ENCODE measurements at places on chromosomes 13 and 19.
A peak's percentile ranks its signal among the peaks of the same experiment; 100 is the strongest.

- DNase-seq = no peak
Observed at GRCh38 chr19:53492153-53492552, 24.6 kb downstream of the ZNF813 start.

- no peak for DNase-seq
Observed at GRCh38 chr13:61277586-61278276, 137.9 kb downstream of the PCDH20 start.

DNA sequence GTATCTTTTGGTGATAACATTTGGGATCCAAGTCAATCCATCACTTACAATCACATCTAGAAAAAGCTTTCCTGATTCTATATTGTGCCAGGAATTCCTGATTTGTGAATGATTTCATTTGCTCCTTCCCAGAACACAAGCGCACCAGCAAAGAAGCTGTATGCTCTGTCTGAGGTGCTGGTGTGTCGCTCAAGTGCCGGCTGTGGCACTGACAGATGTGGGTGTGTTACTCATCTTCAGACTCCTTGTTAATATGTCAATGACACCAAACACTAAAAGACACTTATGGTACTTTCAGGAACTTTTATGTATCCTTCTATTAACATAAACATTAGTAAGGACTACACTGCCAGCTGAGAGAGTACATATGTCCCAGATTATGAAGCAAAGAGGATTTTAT lies 429.1 kb downstream of the ITGBL1 start:
- DNase-seq = no peak

- DNase-seq = no peak
Observed at GRCh38 chr13:92864584-92865284, 361.9 kb upstream of the GPC6 start.

DNA sequence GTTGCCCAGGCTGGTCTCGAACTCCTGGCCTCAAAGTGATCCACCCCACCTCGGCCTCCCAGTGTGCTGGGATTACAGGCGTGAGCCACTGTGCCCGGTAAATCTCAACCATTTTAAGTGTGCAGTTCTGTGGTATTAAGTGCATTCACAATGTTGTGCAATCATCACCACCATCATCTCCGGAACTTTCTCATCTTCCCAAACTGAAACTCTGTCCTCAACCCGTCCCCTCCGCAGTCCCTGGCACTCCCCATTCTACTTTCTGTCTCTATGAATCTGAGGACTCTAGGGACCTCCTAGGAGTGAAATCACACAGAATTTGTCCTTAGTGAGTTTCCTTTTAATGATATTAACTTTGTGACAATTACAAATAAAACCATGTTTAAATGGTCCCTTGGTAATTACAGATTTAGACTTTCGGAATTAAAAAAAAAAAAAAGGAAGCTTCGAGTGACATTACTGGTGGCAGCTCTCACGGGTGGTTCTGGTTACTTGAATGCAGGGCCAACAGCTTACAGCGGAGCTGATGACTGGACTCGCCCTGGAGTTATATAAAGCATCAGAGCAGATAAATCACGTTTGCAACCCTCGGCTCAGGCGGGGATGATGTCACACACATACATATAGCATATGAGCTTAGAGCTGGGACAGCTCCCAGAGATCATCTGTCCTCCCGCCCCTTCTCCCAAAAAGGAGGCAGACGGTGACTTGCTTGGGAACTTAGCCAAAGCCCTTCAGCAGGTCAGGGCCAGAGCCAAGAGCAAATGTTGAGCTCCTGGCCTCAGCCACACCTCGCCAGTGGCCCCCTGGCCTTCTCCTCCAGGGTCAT lies 89.8 kb downstream of the ZNF557 start:
- no peak for DNase-seq

- no peak for DNase-seq
Observed at GRCh38 chr13:23619068-23619855, 49.0 kb downstream of the TNFRSF19 start.

GRCh38 chr19:18742838-18743783 lies 48.0 kb downstream of the COMP start:
- DNase-seq = no peak

GRCh38 chr19:3289971-3290569 lies 65.6 kb downstream of the CELF5 start:
- no peak for DNase-seq

DNA sequence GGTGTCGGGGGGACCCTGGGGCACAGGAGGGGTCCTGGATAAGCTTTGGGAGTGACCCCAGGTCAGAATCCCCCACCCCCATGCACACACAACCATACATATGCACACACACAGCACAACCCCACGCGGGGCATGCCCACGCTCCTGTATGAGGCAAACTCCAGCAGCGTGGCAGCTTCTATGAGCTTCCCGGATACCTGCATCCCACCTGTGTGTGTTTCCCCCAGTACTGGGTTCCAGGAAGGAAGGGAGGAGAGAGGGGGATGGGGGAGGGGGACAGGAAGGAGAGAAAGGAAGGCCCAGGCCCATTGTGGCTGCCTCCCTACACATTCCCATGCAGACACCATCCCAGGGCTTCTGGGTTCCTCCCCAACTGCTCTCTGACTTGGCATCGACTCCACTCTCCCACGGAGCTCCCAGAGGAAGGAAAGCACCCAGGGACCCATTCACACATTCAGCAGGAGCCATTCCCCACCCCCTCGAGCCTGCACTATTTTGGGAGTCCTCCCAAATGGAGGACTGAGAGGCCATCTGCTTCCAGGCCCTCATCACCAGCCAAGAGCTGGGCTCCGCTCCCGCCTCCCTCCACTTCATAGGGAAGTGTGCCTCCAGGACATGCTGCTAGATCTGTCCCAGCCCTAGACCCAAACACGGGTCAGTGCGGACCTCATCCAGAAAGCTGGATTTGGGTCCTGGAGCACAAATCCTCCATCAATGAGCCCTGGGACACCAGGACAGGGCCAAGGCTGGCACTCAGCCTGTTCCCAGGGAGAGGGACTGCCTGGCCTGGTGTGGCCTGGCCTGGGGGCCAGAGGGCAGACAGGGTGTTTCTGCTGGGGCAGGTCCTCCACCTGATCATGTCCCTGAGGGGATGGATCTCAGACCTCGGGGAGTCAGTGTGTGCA lies 13.2 kb downstream of the PRR36 start:
- no peak for DNase-seq

DNA sequence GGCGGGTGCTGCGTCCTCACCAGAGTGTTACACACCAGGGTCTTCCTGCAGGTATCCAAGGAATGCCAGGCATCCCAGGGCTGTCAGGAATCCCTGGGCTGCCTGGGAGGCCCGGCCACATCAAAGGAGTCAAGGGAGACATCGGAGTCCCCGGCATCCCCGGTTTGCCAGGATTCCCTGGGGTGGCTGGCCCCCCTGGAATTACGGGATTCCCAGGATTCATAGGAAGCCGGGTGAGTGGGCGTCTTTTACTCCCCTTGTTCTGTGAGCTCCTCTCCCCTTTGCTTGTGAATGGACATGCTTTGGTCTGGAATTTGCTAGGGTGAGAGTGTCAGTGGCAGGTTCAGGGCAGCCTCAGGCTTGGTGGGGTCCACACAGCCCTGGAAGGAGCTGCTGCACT lies 75.9 kb downstream of the RAB20 start:
- no peak for DNase-seq

DNA sequence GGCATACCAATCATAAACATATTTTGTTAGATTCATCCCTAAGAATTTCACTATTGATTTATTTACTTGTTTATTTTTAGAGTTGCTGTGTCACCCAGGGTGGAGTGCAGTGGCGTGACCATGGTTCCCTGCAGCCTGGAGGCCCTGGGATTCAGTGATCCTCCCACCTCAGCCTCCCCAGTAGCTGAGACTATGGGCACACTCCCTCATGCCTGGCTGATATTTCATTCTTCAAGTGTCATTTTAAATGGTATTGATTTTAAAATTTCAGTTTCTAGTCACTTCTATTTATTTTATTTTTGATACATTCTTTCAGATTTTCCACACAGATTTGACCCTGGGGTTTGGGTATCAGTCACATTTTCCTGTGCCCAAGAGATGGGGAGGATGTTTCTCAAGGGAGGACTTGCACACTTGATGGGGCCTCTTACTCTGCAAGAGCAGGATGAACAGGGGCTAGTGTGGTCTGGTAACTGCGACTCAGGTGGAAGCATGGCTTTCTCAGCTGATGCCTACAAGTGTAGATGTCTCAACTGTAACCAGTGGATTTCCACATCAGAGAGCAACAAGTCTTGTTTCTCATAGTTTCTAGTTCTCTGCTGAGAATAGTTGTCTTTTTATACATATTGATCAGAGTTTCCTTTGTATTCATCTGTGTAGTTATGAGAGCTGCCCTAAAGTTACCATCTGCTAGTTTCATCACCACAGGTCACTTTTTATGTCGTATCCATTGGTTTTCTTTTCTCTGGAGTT lies 40.2 kb downstream of the CCNE1 start:
- no peak for DNase-seq

DNA sequence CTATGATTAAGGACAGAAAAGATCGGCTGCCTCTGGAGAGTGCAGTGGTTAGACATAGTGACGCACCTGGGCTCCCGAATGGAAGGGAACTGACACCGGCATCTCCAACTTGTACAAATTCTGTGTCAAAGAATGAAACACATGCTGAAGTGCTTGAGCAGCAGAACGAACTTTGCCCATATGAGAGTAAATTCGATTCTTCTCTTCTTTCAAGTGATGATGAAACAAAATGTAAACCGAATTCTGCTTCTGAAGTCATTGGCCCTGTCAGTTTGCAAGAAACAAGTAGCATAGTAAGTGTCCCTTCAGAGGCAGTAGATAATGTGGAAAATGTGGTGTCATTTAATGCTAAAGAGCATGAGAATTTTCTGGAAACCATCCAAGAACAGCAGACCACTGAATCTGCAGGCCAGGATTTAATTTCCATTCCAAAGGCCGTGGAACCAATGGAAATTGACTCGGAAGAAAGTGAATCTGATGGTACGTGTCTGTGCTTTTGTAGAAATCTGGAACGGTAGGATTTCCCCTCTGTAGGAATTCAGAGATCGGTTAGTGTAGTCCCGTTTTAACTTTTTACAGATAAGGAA lies 16.9 kb downstream of the ERCC5 start:
- no peak for DNase-seq

- peak; percentile 42 for DNase-seq
Observed at GRCh38 chr19:4597278-4597974, 37.9 kb upstream of the SEMA6B start.

GRCh38 chr13:47175172-47175866 lies 278.5 kb upstream of the HTR2A start:
- no peak for DNase-seq

GRCh38 chr13:92805766-92806165 lies 420.8 kb upstream of the GPC6 start:
- DNase-seq = no peak

DNA sequence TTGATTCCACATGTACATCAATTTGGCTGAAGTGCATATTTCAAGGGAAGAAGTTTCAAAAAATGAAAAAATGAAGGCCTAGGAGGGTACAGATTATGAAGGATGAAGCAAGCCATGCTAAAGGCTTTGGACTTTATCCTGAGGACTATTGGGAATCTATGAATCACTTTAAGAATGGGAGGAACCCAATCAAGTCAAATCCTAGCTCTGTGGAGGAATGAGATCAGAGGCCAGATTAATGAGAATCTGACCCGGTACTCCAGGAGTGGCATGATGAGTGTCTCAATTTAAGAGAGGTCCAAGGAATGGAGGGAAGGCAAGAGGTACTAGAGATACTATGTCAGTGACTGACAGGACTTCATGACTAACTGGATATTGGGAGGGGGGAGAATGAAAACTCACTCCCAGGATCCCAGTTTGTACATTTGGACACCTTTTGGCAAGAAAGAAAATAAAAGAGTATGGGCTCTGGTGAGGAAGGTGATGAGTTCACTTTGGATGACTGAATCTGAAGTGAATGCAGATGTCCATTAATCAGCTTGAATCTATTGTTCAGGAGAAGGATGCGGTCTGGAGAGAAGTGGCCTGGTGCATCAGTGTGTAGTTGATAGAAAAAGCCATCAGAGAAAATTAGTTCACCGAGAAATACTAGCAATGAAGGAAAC lies 349.0 kb downstream of the EFNB2 start:
- DNase-seq = no peak

GRCh38 chr13:99312493-99312883 lies 5.3 kb upstream of the GPR183 start:
- no peak for DNase-seq

- no peak for DNase-seq
Observed at GRCh38 chr13:31029102-31029501, 96.6 kb downstream of the TEX26 start.

DNA sequence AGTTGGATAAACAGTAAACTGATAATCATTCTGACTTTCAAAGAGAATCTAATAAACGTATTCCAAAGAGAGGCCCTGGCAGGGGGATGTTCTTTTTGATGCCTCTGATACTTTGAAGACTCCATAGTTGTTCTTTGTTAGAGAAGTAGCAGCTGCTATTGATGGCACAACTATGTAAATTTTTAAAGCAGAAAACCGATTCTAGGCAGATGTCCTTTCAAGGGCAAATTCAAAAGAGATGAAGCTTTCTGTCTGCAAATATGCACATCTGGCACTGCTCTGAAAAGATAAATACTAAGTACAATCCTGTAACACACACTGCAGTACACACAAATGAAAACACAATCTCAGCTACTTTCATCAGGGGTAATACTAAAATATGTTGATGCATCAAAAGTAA lies 250.1 kb downstream of the VWA8 start:
- DNase-seq = no peak

DNA sequence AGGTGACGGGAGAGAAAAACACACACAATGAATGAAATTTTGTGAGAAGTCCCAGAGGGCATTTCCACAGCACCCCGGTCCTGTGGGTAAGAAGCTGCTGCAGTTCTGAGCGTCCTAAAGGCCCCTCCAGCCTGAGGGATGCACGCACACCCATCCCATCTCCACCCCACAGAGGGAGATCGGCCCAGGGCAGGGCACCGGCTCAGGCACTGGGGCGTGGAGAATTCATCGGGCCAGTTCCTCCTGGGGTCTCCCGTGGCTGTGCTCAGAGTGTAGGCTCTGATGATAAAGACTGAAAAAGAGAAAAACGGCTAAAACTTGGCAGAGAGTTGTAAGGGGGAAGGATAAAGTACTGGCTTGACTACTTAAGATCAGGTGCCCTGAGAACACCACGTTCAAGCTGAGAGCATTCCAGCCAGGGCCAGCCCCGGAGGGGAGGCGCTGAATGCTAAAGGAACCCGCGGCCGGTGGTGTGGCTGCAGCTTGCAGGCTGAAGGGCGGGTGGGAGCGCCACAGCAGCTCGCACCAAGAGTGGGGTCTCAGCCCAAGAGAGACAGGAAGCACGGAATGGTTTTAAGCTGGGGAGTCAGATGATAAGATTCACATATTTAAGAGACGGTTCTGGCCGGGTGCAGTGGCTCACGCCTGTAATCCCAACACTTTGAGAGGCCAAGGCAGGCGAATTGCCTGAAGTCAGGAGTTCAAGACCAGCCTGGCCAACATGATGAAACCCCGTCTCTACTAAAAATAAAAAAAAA lies 121.9 kb upstream of the SPACA7 start:
- DNase-seq = no peak

DNA sequence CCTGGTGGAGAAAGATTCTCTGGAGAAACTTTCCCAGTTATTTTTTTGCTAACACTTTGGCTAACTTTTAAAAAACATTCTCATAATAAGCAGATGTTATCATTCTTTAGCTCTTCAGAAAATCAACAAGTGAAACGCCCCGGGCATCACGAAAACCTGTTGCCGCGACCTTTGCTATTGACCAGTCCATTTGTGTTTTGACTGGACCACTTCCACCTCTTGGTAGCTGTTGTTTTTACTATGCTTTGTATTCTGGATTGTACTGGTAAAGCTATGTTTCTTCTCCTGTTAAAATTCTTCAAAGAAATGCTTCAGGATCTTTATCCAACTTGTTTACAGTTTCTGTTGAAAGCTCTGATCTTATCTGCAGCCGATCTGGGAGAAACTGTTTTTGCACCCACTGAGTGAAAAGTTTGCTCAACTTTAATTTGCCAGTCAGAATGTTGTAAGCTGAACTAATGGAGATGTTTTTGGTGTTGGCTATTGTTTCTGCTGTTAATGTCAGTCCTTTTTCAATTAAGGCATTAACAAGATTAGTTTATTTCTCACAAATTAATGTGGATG lies 23.3 kb downstream of the UFM1 start:
- DNase-seq = no peak

All from CD4-positive, alpha-beta T cell treated with Interleukin-17A for 4 hours (primary cell).